Caco-2 (cell line): ENCODE measurements at places on chromosomes 6 and 20.

- no peak for DNase-seq
Measured at GRCh38 chr6:118548613-118549012, 517 bp downstream of the PLN start.

DNA sequence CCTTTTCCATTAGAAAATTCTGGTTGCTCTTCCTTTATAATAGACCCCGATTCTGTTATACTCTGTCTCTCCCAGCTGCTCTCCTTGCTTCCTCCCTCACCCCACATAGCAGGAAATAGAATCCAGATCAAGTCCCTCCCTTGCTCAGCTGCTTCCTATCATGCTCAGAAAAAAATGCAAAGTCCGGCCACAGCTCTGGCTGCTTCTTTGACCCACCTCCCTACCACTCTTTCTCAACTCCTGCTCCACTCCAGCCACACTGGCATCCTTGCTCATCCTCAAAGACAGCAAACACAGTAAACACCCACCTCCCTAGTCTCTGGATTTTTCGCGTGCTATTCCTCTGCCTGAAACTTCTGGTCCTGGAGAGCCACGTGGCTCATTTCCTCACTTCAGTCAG is 9.1 kb upstream of the SLC22A16 start:
- DNase-seq, result no peak

DNA sequence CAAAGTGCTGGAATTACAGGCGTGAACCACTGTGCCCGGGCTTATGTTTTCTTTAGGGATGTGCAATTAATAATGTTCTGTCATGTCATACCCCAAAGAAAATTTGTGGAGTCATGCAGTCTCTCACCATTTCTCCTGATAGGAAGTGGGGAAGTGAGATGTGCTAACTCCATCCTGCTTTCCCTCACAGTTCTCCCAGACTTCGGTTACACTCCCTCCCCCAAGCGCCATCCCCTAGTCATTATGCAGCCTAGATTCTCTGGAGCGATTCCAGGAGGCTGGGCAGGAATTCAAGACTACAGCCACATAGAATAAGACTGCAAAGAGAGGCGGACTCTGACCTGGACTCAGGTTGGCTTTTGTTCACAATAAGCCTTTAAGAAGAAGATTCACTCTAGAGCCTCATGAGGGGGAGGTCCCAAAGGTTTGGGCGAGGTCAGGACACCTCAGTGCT is 271.4 kb downstream of the ALDH8A1 start:
- DNase-seq, result peak; percentile 27

DNA sequence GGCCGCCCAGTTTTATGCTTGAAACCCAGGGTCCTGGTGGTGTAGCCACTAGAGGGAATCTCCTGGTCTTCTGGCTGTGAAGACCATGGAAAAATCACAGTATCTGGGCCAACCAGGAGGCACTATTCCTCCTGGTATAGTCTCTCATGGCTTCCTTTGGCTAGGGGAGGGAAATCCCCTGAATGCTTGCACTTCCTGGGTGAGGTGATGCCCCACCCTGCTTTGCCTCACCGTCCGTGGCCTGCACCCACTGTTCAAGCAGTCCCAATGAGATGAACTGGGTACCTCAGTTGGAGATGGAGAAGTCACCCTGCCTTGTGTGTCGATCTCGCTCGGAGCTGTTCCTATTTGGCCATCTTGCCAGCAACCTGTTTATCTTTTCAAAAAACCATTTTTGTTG is 10.1 kb upstream of the ZNF337 start:
- no peak for DNase-seq

GRCh38 chr6:164216368-164216767 is 801.9 kb downstream of the QKI start:
- no peak for DNase-seq

GRCh38 chr6:106063448-106063850 is 22.7 kb upstream of the PRDM1 start:
- no peak for DNase-seq

- no peak for DNase-seq
Measured at GRCh38 chr20:53187392-53188068, 215.4 kb downstream of the TSHZ2 start.

DNA sequence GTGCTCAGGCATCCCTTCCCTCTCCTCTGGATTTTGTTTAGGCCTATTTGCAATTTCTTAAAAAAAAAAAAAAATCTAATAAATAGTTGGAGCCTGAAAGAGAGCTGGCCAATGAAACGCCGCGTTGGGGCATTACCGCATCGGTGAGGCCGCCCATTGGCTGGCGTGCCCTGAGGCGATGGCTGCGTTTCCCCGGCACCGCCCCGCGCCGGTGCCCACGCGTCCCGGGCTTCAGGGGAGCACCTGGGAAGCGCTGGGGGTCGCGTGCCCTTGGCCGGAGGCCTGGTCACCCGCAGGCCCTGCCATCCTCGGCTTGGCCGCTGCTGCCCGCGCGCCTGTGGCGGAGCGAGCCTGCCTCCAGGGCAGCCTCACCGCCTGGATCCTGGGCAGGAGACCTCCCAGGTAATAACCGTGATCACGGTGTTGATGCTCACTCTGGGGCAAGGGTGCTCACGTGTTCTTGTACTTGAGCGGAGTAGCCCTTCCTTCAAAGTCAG is 155.4 kb downstream of the NRN1 start:
- no peak for DNase-seq

GRCh38 chr6:82385961-82386360 is 22.3 kb downstream of the TPBG start:
- no peak for DNase-seq

DNA sequence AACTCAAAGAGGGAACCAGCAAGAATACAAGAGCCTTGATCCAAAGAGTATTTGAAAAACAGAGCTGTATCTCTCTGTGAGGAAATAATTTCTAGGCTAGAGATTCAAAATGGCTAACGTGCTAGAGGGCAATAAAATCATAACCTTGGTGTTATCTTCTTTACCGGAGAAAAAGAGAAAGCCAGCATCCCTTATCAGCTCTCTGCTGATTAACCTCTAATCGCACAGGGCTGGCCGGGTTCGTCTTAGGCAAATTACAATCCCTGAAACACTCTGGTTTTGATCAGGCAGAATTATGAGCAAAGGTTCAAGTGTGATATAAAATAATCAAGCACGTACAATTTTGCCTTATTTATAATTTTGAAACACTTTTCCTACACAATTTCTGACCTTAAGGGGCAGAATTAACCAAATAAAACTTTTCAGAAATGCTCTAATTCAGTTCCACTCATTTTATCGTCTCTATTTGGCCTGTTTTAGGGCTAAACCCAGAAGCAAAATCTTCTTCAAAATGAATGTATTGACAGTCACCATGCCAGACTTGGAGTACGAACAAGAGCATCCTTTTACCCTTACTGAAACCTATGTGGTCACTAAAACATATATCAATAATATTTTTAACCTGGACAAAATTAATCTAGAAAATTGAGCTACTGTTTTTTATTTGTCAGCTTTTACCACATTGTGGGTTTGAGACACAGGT is 13.7 kb downstream of the PSMB9 start:
- DNase-seq, result no peak

DNA sequence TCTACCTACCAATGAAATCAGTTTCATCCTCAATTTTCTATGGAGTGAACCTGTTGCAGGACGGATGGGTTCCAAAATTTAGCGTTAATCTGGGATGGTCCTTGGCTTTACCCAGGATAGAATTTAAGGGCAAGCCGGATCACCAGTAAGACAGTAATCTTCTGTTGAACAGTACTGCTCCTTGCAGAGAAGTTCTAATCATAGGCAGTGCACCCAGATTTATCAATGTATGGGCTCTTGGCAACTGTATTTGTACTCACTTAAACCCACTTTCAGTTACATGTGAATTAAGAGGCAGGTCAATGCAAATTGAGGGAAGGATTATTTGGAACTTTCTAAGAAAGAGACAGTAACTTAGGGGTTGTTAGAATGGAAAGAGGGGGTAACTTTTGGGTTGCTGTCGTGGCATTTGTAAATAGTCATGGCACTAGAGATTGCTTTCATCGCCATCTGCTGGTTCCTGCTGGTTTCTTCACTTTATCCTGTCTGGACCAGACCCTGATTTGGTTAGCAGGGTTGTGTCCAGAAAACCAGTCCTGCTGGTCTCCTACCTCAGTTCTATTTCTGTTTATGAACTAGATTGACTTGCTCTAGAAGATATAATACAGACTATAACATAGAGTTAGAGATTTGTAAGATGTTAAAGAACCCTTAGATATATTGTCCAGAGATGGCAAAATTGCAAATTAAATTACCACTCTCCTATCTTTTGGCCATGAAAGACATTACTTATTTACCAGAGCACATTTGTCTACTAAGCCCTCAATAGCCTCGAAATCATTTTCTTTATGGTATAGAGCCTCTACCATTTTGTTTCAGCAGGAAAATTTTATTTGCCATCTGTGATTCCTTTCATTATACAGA is 646.3 kb downstream of the UTRN start:
- DNase-seq, result peak; percentile 47

GRCh38 chr6:157300436-157300835 is 22.9 kb downstream of the TMEM242 start:
- no peak for DNase-seq

DNA sequence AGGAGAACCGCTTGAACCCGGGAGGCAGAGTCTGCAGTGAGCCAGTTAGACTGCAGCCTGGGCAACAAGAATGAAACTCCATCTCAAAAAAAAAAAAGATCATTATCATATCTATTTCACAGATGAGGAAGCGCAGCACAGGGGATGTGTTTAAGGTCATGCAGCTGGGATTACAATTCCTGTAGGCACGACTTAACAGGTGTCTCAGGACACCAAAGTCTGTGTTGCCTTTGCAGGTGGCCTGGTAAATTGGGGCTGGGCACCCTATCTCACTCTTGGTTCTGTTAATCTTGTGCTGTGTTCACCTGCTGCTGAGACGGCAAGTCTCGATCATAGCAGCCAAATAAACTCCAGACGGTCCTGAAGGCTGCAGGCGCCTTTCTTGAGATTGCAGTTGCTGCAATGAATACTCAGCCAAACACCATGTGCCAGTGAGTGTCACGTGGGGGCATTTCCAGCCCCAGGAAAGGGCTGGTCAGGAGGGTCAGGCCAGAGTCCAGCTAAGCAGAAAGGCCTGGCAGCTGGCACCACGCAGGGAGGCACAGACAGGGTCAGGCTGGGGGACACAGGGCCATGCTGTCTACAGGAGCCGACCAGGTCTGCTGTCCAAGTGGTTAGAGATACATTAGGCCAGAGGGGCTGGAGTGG is 55.8 kb downstream of the FGD2 start:
- DNase-seq, result no peak

- DNase-seq, result no peak
Measured at GRCh38 chr6:21173031-21173430, 420.5 kb upstream of the SOX4 start.

- DNase-seq, result no peak
Measured at GRCh38 chr20:43915211-43916072, 790 bp downstream of the TOX2 start.

DNA sequence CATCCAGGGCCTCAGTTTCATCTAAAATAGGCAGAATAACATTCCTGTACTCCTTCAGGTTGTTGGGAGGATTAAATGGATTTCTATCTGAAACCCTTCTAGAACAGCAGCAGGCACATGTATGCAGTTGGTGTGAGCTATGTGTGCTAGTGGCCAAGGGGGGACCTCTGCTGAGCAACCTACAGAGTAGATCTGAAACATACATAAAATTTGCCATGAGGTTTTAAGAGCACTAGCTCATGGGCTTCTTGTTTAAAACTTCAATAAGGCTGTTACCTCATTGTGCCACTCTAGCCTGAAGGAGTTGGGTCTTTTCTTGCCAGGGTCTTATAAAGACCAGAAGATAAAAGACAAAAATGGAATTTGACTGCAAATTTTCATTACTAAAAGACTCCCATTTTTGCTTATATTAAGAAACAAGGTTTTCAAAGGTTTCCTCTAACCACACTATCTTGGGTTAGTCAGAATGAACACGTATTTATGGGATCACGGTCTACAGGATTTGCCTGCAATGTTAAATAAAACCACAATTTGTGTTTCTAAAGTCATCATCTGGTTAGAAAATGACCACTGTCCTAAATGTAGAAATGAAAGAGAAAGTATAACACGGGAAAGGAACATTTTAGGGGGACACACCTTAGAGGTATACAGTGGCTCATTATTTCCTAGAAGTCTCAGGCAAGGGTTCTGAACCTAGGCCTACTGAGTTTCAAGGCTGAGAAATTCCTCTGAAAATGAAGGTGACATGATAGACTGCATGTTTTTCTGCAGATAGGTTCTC is 144.9 kb upstream of the OLIG3 start:
- DNase-seq, result no peak

DNA sequence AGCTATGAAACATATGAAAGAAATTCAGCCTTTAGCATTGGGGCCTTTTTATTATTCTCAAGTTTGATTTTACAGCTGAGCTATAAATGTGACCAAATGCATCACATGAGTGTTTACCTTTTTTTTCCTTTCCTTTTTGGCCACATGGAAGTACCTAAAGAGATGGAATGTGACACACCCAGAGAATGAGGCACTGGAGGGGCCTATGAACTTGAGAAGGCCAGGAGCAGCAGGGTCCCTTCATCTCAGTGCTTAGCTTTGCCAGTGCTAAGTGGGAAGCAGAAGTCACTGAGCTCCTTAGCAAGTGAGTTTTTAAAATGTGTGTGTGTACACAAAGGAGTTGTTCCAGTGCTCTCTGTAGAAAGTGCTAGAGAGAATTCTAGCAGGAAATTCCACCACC is 44.7 kb downstream of the RREB1 start:
- no peak for DNase-seq

GRCh38 chr20:36105711-36106226 is 48.8 kb upstream of the EPB41L1 start:
- DNase-seq, result no peak

GRCh38 chr6:25215881-25216280 is 63.3 kb upstream of the CARMIL1 start:
- no peak for DNase-seq

DNA sequence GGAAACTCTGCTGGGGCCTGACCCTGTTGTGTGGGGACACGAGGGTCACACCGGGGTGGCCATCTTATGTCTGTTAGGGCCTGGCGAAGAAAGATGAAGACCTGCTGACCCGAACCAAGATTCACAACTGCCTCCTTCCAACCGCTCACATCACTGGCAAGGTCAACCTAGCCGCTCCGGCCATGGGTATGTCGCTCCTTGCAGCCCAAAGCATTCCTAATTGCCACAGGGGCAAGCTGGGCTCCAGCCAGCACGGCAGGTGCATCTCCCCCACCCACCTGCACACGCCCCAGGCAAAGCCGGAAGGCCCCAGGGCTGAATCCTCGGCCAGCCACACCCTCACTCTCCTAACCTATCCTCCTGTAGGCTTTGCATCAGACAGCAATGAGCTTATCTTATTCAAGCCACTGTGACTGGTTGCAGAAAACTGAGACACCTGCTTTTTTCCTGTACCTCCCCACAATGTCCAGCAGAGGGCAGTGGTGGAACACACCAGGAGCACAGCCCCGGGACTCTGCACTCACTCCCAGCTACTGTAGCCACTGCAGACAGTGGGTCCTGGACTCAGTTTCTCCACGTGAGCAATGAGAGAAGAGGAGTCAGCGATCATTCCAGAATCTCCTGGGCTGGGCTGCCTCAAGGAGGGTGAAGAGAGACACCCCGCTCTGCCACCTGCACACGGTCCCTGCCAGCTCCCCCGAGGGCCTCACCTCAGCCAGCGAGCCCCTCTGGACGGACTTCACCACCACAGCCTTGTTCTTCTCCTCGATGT is 170.2 kb downstream of the PREX1 start:
- peak; percentile 85 for DNase-seq

- DNase-seq, result no peak
Measured at GRCh38 chr6:105675715-105676397, 273.0 kb upstream of the PREP start.

- no peak for DNase-seq
Measured at GRCh38 chr6:116406678-116407345, 36.1 kb downstream of the DSE start.
